Activated T-helper 1 cell treated with anti-CD3 and anti-CD28 coated beads, Interleukin-2, amount 50 U/mL, for 16 hours (primary cell): ENCODE measurements at places on chromosomes 1 and 21.

- no peak for DNase-seq
These were observed 207.2 kb upstream of the NFIA start for GRCh38 chr1:60875138-60875537.

DNA sequence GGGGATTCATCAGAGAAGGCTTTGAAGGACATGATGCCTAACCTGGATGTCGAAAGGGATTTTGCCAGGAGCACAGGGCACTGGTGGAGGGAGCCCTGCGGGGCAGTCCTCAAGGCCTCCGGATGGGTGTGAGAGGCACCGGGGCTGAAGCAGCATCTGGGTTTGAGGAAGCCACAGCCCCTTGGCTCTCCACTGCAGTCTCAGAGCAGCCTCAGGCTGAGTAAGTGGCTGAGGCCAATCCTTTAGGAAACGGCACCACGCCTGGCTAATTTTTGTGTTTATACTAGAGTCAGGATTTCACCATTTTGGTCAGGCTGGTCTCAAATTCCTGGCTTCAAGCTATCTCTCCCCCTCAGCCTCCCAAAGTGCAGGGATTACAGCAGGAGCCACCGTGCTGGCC lies 12.0 kb downstream of the ERVH48-1 start:
- no peak for DNase-seq

- no peak for DNase-seq
These were observed 50.2 kb downstream of the ALG14 start for GRCh38 chr1:95022644-95022926.

DNA sequence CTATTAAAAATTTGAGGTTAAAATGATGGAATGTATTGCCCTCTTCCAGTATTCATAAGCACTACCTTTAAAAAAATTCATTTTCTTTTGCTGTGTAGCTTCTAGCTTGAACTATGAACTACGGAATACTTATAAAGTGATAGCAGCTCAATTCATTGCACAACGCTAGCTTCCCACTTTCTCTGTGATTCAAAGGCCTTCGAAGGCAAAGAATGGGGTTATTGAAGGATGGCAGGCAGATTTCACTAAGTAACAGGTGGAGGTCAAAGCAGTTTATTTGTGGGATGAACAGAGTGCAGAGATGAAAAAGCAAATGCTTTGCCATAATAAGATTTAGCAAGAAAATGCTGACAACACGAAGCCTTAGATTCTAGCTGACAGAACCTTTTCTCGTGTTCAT lies 290.6 kb downstream of the NFIA start:
- no peak for DNase-seq

DNA sequence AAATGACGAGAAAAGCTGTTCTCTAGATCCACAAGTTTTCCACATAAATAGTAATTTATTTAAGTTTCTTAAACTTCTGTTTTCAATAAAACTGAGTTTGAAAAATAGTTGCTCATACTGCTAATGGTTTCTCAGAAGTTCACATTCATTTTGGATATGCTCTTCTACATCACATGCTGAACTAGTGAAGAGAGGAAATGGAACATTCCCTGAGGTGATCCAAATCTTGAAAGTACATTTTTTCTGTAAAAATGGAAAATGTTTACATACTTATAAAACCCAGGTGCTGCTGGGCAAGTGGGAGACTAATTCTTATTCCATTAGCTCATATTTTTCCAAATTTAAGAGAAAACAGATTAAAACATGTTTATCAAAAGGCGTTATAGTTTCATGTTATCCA lies 111.7 kb downstream of the ADGRL4 start:
- no peak for DNase-seq

DNA sequence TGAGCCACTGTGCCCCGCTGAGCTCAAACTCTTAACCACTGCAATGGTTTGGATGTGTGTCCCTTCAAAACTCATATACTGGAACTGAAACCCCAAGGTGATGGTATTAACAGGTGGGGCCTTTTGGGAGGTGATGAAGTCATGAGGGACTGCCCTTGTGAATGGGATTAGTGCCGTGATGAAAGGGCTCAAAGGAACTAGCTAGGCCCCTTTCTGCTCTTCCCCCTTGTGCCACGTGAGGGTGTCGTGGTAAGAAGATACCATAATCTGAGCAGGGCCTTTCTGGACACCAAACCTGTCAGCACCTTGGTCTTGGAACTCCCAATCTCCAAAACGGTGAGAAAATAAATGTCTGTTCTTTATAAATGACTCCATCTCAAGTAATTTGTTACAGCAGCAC lies 45.5 kb upstream of the SPOCD1 start:
- DNase-seq = no peak

DNA sequence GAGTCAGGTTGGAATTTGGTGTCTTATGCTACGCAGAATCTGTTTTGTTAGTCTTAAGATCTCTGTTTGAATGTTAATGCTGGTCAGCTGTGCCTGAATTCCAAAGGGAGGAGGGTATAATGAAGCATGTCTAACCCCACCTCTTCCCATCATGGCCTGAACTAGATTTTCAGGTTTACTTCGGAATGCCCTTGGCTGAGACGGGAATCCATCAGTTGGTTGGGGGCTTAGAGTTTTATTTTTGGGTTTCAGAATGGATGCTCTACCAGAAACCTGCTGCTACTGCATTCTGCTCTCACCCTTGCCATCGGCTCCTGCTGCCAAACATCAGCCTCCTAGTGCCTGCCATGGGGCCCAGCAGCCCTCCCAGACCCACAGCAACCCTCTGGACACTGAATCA lies 24.1 kb upstream of the ETV3 start:
- no peak for DNase-seq

- no peak for DNase-seq
These were observed 23.7 kb downstream of the RNU5D-1 start for GRCh38 chr1:44707112-44707881.

GRCh38 chr1:2415337-2415736 lies 3.0 kb upstream of the PEX10 start:
- DNase-seq = no peak

DNA sequence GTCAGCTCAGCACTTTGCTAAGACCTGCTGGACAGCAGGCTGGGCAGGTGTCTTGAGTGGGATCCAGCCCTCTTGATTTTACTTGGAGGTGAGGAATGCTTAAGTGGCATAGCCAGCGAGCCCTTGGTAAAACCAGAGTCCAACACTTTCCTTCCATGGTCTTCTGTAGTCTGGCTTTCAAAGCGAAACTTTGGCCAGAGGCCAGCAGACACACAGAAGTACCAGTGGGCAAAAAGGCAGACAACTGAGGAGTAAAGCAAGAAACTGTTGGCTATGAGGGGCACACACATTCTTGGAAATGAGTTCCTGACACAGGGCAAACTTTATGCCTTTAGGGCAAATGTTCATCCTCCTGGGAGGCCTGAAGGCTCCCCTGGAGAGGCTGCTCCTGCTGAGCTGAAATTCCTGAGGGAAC lies 281.0 kb upstream of the POU3F1 start:
- no peak for DNase-seq

GRCh38 chr1:6003568-6004411 lies 11.6 kb upstream of the NPHP4 start:
- no peak for DNase-seq

DNA sequence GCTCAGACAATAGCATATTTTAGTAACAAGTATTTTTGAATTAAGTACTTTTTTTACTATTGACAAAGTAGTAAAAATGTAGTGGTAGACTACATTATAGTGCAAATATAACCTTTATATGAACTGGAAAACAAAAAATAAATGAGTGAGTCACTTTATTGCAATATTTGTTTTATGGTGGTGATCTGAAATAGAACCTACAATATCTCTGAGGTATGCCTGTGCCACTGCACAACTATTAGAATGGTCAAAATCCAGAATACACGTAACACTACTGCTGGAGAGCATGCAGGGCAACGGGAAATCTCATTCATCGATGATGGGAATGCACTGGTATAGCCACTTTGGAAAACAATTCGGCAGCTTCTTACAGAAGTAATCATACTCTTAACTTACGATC lies 349.0 kb upstream of the NCAM2 start:
- no peak for DNase-seq

DNA sequence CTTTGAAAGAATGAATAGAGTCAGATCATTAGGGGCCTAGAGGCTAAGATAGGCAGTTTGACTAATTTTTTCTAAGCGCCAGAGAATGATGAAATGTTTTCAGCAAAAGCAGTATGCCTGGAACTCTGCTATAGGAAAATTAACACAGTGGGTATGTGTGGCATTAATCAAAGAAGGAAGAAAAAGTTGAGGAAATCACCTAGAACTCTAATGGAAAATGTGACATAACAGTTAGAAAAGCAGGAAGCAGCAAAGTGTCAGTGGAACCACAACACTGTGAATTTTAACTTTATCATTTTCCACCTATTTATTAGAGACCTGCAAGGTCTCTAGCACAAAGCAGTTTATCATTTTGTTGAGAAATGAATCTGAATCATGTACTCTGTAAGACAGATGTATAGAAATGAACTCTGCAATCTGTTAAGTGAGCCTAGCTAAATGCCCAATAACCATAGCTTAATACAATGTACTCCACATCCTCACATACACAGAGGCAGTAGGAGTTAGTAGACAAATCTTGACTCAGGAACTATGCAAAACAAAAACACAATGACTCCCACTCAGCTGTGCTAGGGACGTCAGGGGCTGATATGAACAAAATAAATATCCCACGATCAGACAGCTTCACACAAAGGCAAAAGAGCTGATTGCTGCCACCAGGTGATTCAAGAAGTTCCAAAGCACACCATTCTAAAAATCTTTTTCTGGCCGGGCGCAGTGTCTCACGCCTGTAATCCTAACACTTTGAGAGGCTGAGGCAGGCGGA lies 500.7 kb upstream of the NFIA start:
- DNase-seq = no peak

DNA sequence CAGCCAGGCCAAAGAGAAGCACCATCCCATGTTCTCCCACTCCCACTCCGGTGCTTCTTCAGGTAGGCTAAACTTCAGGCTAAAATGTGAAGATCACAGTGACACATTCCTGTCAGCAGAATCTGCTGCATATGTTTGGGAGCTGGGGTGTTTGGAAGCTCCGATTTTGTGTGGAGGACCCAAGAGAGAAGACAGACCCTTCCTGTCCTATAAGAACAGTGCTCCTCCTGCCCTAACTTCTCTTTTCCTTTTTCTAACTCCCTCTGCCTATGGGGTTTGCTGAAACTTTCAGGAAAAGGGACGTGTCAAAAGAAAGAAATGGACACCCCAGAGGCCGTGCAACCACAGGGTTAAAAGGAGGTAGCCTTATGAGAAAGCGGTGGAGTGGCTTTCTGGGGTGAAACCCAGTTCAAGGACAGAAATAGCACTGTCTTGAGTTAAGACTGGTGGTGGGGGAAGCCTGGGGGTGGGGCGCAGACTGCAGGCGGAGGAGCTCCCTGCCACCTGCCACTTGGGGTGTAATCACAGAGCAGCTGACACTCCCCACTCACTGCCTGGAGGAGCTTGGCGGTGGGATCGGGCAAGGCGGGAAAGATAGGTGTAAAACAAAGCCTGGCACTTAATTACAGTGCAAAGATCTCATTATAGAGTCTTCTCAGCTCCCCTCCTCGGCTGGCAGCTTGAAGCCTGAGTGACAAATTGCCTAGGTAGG lies 645 bp upstream of the TLR5 start:
- DNase-seq = no peak

DNA sequence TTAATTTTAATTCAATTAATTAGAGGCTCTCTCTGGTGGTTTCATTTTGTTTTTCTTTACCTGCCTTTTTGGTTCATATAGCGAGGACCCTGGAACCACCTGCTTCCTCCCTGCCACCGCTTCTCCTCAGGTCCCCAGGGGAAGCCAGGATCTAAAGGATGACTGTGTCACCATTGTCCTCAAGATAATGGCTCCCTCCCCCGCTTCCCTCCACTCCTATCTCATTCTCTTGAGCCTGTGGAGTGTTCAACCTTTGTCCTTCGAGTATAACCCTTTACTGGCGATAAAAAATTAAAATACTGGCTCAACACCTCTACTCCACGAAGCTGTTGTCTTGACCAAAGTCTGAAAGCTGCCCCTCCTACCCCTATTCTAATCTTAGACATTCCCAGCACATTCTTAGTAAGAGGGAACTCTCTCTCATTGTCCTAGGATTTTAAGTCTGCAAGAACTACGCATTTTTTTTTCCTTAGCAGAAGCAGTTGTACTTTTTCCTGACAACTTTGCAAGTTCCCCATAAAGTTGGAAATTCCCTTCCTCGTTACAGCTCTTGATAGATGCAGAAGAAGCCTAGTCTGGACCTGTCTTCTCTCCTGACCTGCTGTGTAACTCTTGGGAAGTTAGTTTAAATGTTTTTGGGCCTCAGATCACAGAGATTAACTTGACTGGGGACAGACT lies 12.6 kb upstream of the MAPKAPK2 start:
- DNase-seq = no peak

DNA sequence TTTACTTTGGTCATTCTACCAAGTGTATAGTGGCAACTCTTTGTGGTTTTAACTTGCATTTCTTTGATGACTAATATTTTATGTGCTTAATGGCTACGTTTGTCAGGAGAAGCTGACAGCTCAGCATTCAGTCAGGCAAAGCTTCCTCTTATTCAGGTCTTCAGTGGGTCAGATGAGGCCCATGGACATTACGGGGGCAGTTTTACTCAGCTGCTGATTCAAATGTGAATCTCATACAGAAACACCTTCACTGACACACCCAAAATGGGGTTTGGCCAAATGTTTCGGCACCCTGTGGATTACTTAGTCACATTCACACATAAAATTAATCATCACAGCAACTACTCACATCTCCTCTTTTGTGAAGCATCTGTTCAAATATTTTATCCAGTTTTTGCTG lies 104.9 kb upstream of the PLD5 start:
- DNase-seq = no peak

DNA sequence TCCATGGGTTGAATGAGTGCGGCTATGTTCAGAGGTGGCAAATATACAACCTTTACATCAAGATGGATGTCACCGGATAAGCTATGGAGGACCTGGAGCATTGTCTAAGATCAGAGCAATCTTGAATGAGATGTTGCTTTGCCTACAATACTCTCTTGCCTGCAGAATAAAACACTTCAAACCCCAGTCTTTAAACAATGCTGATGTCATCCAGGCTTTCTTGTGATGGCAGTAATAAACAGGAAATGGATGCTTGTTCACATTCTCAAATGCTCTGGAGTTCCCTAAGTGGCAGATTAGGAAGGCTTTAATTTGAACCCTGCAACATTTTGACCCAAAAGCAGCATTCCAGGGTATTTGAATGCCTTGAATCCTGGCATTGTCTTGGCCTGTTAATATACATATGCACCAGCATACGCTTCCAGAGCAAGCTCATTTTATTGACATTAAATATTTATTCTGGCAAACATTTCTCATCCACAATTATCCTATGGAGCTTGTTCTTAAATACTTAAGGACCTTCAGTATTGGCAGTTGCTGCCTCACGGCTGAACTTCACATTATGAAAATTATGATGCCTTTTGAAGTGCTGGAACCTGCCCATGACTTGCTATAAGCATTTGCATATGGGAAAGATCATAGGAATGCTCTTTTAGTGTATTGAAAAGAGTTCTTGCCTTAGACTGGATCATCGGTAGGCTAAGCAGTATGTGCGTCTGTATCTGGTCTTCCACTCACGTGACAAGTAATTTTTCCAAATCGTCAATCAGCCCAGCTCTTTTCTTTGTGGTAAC lies 422.7 kb downstream of the SIPA1L2 start:
- no peak for DNase-seq

GRCh38 chr1:181018901-181019681 lies 3.6 kb downstream of the STX6 start:
- DNase-seq = no peak

GRCh38 chr1:9901148-9902059 lies 8.7 kb downstream of the CTNNBIP1 start:
- no peak for DNase-seq
